Daoy (cell line): ENCODE measurements at places on chromosomes 3 and 15. TPM values are rescaled to one million over a fixed set of nuclear protein-coding genes. Genes with fewer than 3 reads are reported as not detected.

Gene INSYN1
- 0.06 and 0.21 TPM in 2 replicates for total RNA-seq

Gene CPN2
- total RNA-seq: not detected in 2 replicates

Gene SCN11A
- total RNA-seq: not detected in 2 replicates

Gene TTLL13
- 0.06 TPM in 1 of 2 replicates, not detected in the other for total RNA-seq

Gene OR5K4
- total RNA-seq: not detected in 2 replicates

Gene SRPRB
- 117 and 156 TPM in 2 replicates for total RNA-seq

Gene CSPG4
- total RNA-seq: 21.2 and 24.7 TPM in 2 replicates

Gene AGBL1
- total RNA-seq: not detected in 2 replicates

Gene CLDN11
- total RNA-seq: 14.9 and 15.8 TPM in 2 replicates

Gene BCHE
- total RNA-seq: 1.5 and 1.7 TPM in 2 replicates

Gene SOX2
- 3.1 and 4.3 TPM in 2 replicates for total RNA-seq

Gene GNAT1
- total RNA-seq: not detected in 2 replicates

Gene FES
- total RNA-seq: 0.36 and 0.46 TPM in 2 replicates

Gene A4GNT
- total RNA-seq: not detected in 2 replicates

Gene TRIM42
- total RNA-seq: not detected in 2 replicates

Gene SLC12A8
- 2.0 and 6.3 TPM in 2 replicates for total RNA-seq

Gene CNTN6
- total RNA-seq: not detected in 2 replicates

Gene FAM174B
- total RNA-seq: 3.4 and 7.9 TPM in 2 replicates

Gene IGSF11
- total RNA-seq: 0.06 and 0.11 TPM in 2 replicates

Gene LRTM1
- total RNA-seq: not detected in 2 replicates

Gene FSIP1
- 0.97 and 2.2 TPM in 2 replicates for total RNA-seq

Gene TNFSF10
- 23.8 and 30.8 TPM in 2 replicates for total RNA-seq

Gene ATP8B4
- not detected in 2 replicates for total RNA-seq

Gene FRMD4B
- 1.7 and 1.8 TPM in 2 replicates for total RNA-seq

Gene TIPARP
- total RNA-seq: 32.8 and 41.0 TPM in 2 replicates

Gene REC114
- not detected in 2 replicates for total RNA-seq

Gene CSK
- 26.9 and 31.4 TPM in 2 replicates for total RNA-seq

Gene CLN6
- 10.0 and 17.6 TPM in 2 replicates for total RNA-seq

Gene LMAN1L
- not detected in 2 replicates for total RNA-seq

Gene TOP2B
- 73.3 and 85.3 TPM in 2 replicates for total RNA-seq

Gene KIF23
- total RNA-seq: 107 and 148 TPM in 2 replicates

Gene CX3CR1
- not detected in 2 replicates for total RNA-seq

Gene GALNT15
- 0.60 and 0.69 TPM in 2 replicates for total RNA-seq

Gene SHF
- 0.36 and 1.7 TPM in 2 replicates for total RNA-seq

Gene RETNLB
- total RNA-seq: not detected in 2 replicates

Gene EFCC1
- total RNA-seq: not detected in 2 replicates

Gene TMEM87A
- 61.5 and 68.6 TPM in 2 replicates for total RNA-seq

Gene NMD3
- 77.4 and 83.2 TPM in 2 replicates for total RNA-seq

Gene GATA2
- 7.5 and 12.2 TPM in 2 replicates for total RNA-seq

Gene FANCD2OS
- not detected in 2 replicates for total RNA-seq

Gene SLC22A14
- 0.39 TPM in 1 of 2 replicates, not detected in the other for total RNA-seq

Gene STXBP5L
- 0.09 and 0.17 TPM in 2 replicates for total RNA-seq

Gene NR2F2
- 12.4 and 14.1 TPM in 2 replicates for total RNA-seq

Gene SH3GL3
- 0.21 and 1.4 TPM in 2 replicates for total RNA-seq
